ENCODE measurements at places on chromosomes 3 and 15. TPM values are rescaled to one million over a fixed set of nuclear protein-coding genes. Genes with fewer than 3 reads are reported as not detected.

Gene DALRD3
- total RNA-seq: 11.8 TPM

Gene LRRIQ4
- not detected for total RNA-seq

DNA sequence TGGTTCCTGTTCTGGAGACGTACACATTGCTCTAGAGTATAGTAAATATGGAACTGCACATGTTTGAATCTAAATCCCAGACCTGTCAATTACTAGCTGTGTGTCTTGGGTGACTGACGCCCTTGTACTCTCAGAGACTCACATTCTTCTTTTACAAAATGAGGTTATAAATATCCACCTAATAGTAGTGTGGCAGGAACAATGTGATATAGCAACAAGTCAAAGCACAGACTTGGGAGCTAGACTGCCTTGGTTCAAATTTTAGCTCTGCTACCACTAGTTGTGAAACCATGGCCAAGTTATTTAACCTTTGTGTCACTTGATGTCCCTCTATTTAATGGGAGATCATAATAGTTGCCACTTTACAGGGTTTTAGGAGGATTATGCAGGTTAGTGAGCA lies 245.6 kb downstream of the CPNE4 start:
- ATAC-seq: no peak

DNA sequence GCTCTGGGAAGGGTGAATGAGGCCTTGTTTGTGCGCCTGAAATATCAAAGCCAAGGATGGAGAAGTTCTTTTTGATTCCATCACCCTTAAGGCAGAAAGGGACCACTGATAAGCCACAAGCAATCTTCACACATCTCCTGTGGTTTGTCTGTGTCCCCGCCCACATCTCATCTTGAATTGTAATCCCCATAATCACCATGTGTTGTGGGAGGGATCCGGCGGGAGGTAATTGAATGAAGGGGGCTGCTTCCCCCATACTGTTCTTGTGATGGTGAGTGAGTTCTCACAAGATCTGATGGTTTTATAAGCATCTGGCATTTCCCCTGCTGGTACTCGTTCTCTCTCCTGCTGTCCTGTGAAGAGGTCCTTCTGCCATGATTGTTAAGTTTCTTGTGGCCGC lies 329.6 kb upstream of the RGMA start:
- ATAC-seq: no peak

GRCh38 chr3:61828184-61828874 lies 267.0 kb downstream of the PTPRG start:
- ATAC-seq: no peak

GRCh38 chr3:141410408-141410807 lies 42.1 kb downstream of the ZBTB38 start:
- no peak for ATAC-seq

- no peak for ATAC-seq
Measured at GRCh38 chr3:23580096-23580713, 225.6 kb upstream of the UBE2E1 start.
